ENCODE measurements at places on chromosomes 7 and 10.

DNA sequence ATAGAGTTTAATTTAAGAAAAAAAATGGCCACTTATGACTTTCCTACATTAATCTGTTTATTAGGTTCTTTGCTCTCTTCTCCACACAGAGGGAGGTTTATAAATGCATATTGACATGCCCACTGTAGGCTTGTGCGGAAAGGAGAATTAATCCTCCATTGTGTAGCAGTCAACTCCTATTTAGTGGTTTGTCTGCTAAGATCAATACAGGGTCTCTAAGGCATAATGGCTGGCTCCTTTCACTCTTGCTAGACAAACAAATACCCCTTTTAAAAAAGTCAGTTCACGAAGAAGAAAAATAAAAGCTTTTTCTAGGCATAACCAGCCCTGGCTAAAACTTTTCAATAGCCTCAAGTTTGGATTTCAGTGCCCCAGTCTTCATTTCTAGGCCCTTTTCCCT lies 141.6 kb downstream of the TSPAN12 start:
- DNase-seq, result no peak

DNA sequence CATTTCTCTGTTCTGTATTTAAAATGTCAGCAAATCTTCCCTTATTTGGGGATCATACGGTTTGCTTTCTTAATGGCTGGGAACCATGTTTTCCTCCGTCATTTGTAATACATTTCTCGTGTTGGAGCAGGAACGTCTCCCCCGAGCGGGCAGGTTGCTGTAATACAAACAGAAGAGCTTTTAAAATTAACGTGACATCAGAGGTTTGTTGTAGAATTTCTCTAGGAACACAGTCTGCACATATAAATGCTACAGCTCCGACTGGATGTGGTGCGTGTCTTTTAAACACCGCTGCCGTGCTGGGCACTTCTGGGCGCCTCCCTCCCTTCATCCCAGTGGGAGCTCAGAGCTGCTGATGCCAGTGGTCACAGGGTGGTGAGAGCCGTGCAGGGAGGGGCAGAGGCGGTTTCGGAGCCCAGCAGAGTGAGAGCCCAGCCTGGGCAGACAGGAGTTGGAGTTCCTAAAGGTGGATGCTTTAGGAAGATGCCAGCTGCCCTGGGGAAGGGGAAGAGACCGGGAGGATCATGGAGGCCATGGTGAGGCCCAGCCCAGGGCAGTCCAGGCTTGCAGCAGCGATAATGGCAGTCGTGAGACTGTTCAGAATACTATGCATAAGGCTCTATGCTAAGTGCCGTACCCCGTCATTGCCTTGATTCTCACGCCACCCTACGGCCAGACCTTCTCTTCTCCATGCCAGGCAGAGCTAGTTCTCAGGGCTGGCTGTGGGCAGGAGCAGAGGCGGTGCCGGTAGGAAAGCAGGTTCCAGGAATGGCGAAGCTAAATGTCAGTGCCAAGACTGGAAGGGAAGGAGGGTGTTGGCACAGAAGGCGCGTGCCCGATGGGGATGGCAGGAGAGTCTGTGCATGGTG lies 96.2 kb downstream of the GLRX3 start:
- no peak for DNase-seq

DNA sequence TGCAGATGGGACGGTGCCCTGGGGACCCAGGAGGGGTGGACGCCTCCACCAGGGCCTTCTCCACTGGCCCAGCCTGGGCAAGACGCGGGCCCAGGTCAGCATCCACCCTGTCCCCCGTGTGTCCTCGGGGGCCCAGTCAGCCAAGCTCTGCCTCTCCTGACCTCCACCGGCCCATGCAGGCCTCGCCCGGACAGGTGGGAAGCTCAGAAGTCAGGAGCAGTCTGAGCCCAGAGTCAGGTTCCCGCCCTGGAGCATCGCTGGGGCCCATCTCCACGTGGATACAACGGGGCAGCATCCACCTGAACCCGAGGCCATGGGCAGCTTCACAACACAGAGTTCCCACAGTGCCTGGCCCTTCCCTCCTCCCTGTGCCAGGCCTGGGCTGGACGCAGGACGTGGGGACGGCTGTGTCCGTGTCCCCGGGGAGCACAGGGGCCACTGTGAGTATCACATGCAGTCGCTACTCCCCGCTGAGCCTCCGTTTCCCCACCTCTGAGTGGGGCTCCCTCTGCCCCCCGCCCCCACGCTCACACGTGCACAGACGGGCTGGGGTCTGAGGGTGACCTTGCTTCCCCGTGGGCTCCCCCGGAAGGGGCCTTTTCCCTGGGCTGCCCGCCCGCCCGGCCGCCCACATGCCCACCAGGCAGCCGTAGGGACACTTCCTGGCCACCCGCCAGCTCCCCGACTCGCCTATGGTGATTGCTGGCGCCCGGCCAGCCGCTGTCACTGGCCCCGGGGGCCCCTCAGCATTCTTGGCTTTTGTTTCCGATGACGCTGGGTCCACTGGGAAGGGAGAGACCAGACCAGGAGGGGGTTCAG lies 64.3 kb downstream of the PDGFA start:
- DNase-seq, result no peak

DNA sequence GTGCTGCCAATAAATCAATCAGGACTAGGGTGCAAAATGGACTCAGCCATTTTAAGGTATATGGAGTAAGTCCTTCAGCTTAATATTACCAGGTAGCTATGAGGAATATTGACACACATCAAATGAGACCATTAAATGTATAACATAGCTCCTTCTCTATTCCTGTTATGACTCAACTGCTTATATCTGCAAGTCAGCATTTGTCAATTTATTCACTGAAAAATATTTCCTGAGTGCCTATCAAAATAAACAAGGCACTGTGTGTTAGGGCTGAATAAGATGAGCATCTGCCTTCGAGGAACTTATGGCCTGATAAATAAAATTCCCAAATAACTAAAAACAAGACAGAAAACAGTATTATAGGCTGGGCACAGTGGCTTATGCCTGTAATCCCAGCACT lies 113.8 kb downstream of the CDK6 start:
- DNase-seq, result no peak

DNA sequence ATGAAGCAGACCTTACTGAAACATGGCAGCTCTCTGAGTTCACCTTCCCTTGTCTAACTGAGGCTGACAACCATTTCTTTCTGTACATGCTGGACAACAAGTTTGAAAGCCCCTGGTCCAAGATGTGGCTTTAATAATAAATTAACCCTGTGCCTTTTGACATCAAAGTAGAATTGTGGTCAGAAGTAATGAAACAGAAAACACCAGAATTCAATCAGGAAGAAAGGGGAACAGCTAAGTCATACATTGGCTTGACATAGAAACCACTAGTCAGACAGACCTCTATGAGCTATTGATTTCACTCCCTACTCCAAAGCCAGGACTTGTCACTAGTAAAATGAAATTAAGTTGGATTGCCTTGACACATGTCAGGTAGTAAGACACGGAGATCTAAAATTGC lies 175.2 kb upstream of the ASAH2 start:
- DNase-seq, result no peak

GRCh38 chr10:46037107-46037825 lies 6.8 kb upstream of the NCOA4 start:
- no peak for DNase-seq

GRCh38 chr7:132359743-132360142 lies 216.5 kb downstream of the PLXNA4 start:
- DNase-seq, result no peak

DNA sequence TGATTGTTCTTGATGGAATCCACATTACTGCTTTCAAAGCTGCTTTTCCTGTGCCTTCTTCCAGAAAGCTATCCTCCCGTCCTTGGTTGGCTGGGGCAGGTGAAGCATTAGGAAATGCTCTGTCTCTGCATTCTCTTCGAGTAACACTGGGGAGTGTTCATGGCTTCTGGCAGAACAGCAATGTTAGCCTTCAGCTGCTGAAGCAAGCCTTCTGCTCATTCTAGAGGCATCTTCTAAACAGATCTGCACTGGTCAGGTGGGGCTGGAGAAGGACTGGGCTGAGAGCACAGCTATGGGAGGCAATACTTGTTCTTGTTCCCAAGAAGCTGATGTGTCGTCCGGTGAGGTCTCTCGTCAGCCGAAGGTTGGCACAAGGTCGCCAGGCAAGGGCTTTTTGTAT lies 80.6 kb downstream of the MGMT start:
- DNase-seq, result no peak

DNA sequence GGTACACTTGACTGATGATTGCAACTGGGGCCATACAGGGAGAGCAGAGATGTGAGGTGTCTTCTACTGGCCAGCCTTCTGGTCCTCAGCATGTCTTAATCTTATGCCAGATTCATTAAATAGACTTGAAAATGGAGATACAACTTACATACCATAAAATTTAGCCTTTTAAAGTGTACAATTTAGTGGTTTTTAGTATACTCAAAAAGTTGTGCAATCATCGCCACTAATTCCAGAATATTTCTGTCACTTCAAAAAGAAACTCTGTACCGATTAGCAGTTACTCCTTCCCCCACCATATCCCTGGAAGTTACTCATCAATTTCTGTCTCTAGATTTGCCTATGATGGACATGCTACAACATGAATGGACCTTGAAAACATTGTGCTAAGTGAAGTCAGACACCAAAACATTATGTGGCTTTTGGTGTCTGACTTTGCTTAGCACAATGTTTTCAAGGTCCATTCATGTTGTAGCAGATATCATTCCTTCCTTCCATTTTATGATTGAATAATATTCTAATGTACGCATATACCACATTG lies 53.0 kb downstream of the SH2D4B start:
- no peak for DNase-seq

DNA sequence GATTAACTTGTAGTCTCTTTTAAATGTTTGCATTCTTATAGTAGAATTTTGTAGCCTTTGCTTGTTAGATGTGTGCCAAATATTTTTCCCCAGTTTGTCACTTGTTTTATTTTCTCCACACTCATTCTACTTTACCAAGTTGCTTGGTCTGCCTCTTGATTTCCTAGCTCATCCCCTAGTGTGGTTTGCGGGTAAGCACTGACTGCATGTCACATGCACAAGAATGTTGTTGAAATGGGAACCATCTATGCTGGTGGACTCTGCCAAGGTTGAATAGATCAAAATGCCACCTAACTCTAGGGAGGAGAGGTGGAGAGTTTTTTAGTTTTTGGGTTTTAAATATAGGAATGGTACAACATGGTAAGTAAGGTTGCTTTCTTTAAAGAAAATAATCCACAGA lies 47.6 kb downstream of the FZD1 start:
- DNase-seq, result no peak

- DNase-seq, result no peak
Measured at GRCh38 chr7:136392856-136393255, 415.7 kb upstream of the MTPN start.
